NCI-H1105 (cell line): ENCODE measurements at places on chromosomes 6 and 20.

GRCh38 chr6:34524971-34525370 is 31.2 kb downstream of the SPDEF start:
- DNase-seq, result no peak

GRCh38 chr6:141510803-141511202 is 621.9 kb upstream of the GJE1 start:
- DNase-seq, result no peak

DNA sequence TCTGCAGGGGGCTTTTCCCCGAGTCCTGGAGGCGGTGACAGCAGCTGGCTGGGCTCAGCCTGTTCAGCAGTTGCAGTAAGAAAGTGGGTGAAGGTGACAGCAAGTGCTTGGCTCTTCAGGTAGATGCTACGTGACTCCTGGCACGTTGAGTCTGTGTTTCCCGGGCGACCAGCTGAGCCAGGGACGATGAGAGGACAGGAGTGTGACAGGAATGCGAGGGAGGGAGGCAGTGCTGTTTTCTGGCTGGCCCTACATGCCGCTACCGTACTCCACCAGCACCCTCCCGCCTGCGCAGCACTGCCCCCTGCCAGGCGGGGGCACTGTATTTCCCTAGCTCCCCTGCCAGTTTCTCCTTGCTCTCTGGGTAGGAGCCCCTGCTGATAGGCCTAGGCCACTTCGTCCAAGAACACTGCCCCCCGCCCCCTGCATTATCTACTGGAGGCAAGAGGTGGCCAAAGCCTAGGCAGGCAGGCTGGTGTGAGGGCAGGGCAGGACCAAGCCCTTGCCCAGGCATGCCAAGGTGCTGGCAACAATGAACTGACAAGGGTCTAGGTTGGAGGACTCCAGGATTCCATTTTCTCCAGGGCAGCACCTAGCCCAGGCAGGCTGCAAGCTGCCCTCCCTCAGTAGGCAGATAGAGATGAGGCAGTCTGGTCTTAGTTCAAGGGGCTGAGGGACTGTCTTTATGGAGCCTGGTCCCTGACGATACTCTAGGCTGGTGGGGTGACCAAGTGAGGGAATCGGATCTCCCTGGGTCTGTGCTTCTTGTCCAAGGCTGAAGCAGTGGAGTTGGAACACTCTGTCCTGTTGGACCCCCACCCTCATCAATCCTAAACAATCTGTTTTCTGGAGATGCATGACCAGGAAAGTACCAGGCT is 19.2 kb downstream of the MRPS18A start:
- DNase-seq, result peak; percentile 62

- DNase-seq, result peak; percentile 61
Observed at GRCh38 chr20:49712996-49713752, 504 bp downstream of the B4GALT5 start.

DNA sequence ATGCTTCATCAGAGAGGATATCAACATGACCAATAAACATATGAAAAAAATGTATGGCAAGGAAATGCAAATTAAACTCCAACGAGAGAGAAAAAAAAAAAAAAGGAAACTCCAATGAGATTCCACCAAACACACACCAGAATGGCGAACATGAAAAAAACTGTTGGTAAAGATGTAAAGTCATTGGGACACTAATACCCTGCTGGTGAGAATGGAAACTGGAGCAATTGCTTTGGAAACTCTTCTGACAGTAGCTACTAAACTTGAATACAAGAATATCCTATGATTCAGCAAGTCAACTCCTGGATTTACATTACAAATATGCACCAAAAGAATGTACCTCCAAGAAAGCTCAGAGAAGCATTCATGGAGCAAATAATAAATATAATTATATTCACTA is 260.7 kb upstream of the ECI2 start:
- no peak for DNase-seq

GRCh38 chr6:107641071-107641470 is 151.2 kb downstream of the SOBP start:
- no peak for DNase-seq

GRCh38 chr20:1632178-1632577 is 12.4 kb upstream of the SIRPB1 start:
- no peak for DNase-seq

- DNase-seq, result no peak
Observed at GRCh38 chr6:165806126-165806810, 143.2 kb upstream of the PDE10A start.

DNA sequence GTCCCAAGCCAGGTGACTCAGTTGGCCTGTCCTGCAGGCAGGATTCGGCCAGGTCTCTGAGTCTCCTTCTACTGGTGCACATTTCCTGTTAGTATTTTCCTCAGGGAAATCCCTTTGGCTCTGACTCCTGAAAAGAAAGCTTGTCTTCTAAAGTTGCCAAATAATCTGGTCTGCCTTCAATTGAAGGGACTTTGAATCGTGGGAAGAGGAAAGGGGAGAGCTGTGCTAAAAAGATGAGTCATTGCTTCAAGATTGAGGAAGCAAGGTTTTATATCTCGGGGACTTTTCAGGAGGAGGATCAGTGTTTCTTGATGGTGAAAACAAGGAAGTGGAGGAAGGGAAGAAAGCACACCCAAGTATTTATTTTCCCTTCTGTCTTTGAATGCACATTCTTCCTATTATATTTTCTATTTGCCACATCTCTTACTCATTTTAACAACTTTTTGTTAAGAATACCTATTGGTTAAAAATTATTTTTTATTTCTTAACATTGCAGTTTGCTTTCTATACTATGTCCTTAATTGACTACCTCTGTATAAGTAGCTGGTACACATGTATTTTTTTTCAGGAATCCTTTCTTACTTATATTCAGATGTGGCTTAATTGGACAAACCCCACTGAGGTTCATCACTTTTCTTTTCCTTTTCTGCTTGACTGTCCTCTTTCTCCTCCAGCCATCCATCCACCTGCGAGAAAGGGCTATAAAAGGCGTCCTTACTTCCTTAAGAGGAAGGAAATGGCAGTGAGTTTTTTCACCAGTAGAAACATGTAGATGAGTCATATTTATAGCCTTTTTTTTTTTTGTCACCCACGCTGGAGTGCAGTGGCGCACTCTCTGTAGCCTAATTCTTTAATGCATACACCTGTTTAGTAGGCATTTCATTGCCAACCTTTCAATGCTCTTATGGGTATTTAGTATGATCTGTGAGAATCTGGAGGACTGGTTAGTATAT is 15.0 kb upstream of the IFNGR1 start:
- DNase-seq, result no peak

- DNase-seq, result no peak
Observed at GRCh38 chr20:4781637-4782377, 60.1 kb downstream of the PRND start.

- no peak for DNase-seq
Observed at GRCh38 chr20:10954908-10955580, 281.2 kb upstream of the JAG1 start.

- DNase-seq, result peak; percentile 89
Observed at GRCh38 chr20:57930351-57930750, 220.5 kb upstream of the PMEPA1 start.

GRCh38 chr6:32070814-32071543 is 32.8 kb downstream of the CYP21A2 start:
- DNase-seq, result no peak

- DNase-seq, result no peak
Observed at GRCh38 chr6:96582436-96582835, 19.5 kb downstream of the FHL5 start.

GRCh38 chr6:130947464-130947863 is 115.6 kb downstream of the EPB41L2 start:
- DNase-seq, result no peak

DNA sequence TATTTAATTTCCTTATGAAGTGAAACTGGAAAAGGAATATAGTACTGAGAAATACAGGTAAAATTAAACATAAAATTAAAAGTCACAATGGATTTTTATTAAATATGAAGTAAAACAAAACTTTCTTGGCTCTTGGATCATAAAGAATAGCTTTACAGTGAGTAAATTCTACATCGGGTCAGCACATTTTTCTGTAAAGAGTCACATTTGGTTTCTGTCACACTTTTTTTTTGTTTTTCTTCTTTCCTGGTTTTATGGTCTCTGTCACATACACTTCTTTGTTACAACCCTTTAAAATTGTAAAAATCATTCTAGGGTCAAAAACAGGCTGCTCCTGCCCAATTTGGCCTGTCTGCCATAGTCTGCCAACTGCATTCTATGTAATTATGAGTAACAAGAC is 254.4 kb upstream of the POU3F2 start:
- DNase-seq, result no peak

- no peak for DNase-seq
Observed at GRCh38 chr20:24598996-24599395, 129.6 kb downstream of the SYNDIG1 start.

DNA sequence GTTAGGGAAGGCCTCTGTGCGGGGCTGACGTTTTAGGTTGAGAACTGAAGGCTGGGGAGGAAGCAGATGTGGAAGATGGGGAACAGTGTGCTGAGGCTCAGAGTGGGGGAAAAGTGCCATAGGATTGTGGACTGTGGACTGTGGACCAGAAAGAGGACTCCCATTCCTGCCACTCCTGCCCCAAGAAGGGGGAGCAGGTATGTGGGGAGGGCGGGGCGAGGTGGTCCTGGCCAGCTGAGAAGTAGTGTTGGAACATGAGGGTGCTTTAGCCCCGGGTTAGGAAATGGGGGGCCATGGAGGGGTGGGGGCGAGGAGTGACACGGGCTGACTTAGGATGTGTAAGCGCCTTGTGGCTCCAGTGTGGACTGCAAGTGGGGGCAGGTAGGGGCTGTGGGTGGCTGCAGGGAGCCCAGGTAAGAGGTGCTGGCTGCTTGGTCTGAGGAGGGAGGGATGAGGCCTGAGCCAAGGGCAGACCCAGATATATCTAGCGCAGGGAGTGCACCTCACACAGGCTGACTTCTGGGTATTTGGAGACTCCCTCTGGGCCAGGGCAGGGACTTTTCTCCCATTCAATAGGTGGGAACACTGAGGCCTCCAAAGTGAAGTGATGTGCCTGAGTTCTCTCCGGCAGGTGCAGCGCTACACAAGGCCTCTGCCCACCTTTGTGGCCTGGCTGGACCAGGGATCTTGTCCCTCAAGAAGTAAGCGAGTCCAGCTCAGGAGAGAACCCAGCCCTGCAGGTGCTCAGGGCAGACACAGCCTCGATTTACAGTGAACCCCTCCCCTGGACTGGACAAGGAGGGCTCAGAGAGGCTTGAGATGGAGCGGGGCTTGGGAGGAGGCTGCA is 76.6 kb upstream of the TOX2 start:
- DNase-seq, result no peak

DNA sequence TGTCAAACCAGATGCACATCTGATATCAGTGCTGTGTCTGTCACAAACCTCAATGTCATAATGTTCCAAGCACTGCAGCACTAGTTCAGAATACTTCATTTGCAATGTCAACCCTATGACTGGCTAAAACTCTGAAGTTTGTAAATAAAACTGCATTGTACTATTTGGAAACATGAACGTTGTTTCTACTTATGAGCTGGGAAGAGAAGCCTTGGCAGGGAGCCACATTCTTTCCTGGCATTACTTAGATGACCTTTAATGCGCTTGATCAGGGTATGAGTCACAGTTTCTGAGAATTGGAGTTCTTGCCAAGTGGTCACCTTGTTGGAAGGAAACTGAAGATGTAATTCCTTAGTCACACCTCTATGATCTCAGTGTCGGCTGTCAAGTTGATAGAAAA is 664.8 kb upstream of the MMS22L start:
- peak; percentile 66 for DNase-seq

- DNase-seq, result no peak
Observed at GRCh38 chr6:43292763-43293318, 5.2 kb upstream of the SLC22A7 start.

GRCh38 chr20:61830991-61831390 is 234.7 kb downstream of the TAF4 start:
- DNase-seq, result no peak

- DNase-seq, result no peak
Observed at GRCh38 chr6:148657048-148657447, 89.8 kb upstream of the UST start.

DNA sequence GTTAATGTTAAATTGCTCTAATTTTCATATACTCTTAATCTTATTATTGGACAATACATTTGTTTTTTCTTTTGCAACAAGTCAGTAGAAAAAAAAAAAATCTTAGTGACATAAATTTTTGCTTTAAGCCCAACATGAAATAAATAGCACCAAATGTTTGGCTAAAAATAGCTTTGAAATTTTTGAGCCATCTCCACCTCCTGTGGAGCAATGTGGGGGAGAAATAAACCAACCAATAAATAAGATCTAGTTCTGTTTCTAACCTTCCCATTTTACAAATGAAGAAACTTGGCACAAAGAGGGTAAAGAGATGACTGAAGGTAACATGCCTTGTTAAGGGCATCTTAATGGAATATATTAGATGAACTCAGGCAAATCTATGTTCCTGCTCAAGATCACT is 91.4 kb downstream of the PRKN start:
- no peak for DNase-seq

DNA sequence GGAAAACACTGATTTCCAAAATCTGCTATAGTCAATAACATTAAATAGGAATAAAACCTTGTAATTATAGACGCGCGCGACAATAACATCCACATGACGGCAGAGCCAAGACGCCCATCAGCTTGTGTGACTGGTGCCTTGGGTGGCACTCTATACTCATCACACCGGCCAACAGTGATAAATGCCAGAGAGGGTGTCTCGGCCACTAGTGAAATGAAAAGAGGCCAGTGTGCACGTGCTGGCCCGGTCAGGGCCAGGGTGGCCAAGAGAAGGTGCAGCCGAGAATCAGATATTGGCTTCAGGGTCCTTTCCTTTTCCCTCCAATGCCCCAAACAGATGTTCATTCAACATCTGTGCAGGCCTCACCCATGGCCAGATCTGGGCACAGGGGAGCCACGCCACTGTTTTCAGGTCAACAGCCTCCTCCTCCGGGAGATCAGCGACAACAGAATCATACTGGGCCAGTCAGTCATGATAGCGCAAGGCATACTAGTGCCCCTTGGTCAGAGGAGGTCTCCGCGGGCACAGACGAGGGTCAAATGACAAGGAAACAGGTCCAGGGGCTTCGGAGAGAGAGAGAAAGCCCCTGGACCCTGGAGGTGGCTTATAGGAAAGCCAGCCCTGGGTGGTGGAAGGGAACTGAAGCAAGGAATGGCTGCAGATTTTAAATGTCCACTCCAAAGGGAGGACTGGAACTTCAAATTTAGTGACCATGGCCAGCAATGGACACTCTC is 134.5 kb downstream of the PRND start:
- DNase-seq, result no peak

DNA sequence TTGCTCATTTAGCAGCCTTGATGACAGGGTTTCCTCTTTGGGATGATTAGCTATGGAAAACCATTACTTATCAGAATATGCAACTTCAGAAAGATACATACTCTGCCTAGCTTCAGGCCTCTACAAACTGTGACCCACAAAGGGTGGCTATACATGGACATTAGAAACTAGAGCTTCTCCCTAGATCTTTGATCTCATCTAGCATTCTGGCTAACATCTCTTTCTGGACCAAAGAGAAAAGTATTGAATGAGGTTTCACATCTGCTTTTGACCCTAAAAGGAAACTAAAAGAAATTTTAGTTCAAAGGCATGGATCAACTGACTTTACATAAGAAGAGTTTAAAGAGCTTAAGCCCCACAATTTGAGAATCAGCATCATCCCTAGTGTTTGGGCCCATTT is 12.4 kb upstream of the HMGN3 start:
- no peak for DNase-seq
